ENCODE measurements at places on chromosomes 7 and 10.

GRCh38 chr7:137978464-137979237, 23.2 kb downstream of the CREB3L2 start:
- DNase-seq, result peak; percentile 91

GRCh38 chr10:123821136-123821535, 70.5 kb downstream of the CPXM2 start:
- no peak for DNase-seq

- DNase-seq, result no peak
These were observed 89.4 kb downstream of the OAT start for GRCh38 chr10:124329362-124329761.

GRCh38 chr7:95609277-95609971, 13.1 kb upstream of the PDK4 start:
- no peak for DNase-seq

DNA sequence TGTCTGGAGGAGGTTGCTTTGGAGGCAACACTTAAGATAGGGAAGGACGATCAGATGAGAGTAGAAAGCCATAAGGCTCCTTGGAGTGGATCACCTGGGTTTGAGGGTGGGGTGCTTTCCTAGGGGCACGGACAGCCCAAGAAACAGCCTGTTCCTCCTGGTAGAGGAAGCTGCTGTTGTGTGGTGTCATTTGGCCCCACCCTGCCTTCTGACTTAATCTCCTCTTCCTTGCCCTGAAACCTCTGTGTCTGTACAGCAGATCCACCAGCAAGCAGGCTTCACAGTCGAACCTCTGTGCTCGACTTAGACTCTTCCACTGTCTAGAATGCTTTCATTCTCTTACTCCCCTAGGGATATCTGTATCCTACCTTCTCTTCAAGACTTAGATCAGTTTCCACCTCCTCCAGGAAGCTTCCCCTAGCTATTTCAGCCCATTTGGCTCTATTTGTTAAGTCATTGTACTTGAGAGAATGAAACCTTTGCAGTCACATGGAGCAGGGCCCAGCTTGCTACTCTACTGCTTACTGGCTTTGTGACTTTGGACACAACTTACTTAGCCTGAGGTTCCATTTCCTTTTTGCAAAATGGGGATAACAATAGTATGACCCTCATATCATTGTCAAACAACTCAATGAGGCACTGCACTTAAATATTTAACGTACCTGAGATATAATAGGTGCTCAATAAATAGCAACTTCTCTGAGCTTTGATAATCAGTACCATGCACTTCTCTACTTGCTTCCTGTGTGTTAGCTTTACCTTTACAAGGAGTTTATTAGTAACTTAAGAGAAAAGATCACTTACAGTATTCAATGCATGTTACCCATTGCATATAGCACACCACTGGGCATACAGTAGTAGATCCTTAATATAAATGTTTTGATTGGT, 5.0 kb downstream of the MXI1 start:
- no peak for DNase-seq

GRCh38 chr7:100693312-100694097, 545 bp downstream of the GIGYF1 start:
- no peak for DNase-seq

GRCh38 chr10:110358869-110359629, 54.3 kb upstream of the SMNDC1 start:
- peak; percentile 83 for DNase-seq

DNA sequence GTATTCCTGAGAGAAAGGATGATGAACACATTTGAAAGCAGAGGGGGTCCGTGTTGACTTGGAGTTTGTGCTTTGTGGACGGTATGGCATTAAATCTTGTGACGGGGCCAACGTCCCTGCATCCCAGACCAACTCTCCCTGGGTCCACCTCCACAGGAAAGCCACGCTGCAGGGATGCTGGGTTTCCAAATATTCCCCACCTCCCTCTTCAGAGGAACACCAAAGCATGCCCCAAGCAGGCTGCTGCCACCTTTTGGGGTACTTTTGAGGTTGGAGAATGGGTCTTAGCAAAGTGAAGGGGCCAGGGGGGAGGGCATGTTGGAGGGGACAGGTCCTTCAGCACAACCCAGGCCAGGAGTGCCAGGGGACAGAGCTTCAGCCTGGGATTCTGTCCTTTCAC, 504.4 kb downstream of the TCERG1L start:
- no peak for DNase-seq

DNA sequence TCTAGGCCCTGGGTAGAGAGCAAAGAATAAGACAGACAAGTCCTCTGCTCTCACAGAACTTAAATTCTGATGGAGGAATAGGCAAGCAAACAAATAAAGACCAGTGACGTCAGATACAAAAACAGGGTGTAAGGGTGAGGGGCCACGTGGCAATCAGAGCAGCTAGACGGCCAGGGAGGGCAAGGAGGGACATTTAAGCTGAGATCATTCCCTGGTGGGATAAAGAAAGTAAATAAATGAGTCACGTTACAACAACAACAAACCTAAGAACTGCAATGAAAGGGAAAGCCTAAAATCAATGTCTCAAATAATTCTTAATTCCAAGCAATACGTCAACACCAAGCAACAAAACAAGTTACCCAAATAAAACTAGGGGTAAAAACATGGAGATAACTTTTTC, 21.8 kb downstream of the STN1 start:
- no peak for DNase-seq

- DNase-seq, result no peak
These were observed 202.7 kb downstream of the FAM107B start for GRCh38 chr10:14571866-14572507.

- no peak for DNase-seq
These were observed 299.4 kb upstream of the VSTM2A start for GRCh38 chr7:54242776-54243175.

DNA sequence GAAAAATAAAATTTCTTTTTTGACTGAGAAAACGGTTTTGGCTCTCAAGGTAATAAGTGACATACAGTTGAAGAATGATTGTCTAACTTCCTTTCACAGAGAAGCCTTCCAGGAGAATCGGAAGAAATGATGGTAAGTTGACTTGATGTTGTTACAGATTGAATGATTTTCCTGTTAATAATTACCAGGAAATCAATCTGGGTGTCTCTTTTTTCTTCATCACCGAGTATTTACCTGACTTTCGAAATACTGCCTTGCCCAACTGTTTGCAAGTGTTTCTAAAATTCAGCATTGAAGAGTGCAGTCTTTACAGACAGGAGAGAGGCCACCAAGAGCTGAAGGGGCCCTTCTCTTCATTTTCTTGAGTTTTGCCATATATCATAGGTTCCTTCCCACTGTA, 4.0 kb downstream of the ITIH2 start:
- DNase-seq, result no peak

- DNase-seq, result no peak
These were observed 279.7 kb downstream of the GRM8 start for GRCh38 chr7:126973066-126973465.

GRCh38 chr7:156816943-156817572, 75.9 kb downstream of the LMBR1 start:
- DNase-seq, result no peak

DNA sequence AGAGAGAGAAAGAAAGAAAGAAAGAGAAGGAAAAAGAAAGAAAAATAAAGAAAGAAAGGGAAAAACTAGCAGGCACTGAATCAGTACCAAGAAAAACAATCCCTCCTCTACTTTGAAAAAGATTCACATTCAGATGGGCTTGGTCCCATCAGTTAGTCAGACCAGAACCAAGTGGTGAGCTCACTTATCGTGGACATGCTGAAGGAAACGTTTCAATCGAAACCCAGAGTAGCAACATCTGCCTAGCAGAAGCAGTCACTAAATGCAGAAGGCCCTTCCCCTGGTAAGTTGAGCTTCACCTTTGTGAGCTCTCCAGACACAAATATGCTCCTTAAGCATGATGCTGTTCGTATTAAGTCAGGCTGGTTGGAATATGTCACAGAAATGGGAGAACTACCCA, 167.7 kb downstream of the TRIL start:
- DNase-seq, result no peak

GRCh38 chr7:88795553-88795952, at the start of gene TEX47:
Gene TEX47 (minus strand): TSS chr7:88795737. CDS start chr7:88794942, 795 bp downstream.
- no peak for DNase-seq

DNA sequence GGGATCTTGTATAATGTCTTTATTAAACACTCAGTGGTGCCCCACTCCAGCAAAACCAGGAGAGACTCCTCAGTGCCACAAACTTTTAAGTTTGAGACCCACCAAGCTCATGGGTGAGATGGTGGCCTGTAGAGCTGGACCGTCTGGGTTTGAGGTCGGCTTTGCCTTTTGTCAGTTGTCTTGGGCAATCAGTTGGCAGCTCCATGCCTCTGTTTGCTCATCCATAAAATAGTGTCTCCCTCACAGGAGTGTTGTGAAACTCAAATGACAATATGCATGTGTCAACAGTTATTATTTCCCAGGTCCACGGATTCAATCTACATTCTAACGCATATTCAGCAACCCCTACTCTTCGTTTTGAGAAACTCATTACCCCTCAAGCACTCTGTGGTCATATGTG, 367.8 kb upstream of the C7orf33 start:
- no peak for DNase-seq

DNA sequence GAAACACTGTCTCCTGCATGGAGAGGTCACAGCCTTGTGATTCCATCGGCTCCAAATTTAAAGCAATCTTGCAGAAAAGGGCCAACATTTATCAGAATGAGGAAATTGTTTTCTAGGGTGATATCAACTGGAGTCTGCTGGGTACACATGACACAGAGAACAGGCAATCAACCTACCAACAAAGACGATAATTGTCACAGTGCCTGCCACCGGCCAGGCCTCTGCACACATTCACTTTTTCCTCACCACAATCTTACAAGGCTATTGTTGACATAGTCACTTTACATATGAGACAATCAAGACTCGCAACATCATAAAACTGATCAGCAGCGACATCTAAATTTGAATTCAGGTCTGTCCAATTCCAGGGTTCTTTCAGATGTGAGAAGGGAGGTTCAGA, 189.4 kb downstream of the KCNMA1 start:
- DNase-seq, result no peak

DNA sequence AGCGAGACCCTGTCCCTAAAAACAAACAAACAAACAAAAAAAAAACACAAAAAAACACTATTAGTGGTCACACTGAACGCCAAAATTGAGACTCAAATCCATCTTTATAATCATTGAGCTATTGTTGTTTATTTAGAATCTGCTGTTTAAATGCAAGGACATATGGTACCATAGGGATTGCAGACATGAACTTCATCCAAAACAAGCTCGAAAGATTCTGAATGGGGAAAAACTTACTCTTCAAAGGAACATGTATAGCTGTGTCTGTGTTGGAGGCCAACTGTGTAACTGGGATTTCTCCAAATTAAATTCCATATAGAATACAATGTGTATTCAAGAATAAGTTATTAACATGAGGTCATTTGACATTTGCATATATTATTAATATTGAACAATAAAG, 74.7 kb upstream of the GPR158 start:
- DNase-seq, result no peak

GRCh38 chr7:150897502-150898474, 45.5 kb downstream of the AOC1 start:
- DNase-seq, result no peak

GRCh38 chr10:34813626-34814222, 1.4 kb downstream of the PARD3 start:
- no peak for DNase-seq

DNA sequence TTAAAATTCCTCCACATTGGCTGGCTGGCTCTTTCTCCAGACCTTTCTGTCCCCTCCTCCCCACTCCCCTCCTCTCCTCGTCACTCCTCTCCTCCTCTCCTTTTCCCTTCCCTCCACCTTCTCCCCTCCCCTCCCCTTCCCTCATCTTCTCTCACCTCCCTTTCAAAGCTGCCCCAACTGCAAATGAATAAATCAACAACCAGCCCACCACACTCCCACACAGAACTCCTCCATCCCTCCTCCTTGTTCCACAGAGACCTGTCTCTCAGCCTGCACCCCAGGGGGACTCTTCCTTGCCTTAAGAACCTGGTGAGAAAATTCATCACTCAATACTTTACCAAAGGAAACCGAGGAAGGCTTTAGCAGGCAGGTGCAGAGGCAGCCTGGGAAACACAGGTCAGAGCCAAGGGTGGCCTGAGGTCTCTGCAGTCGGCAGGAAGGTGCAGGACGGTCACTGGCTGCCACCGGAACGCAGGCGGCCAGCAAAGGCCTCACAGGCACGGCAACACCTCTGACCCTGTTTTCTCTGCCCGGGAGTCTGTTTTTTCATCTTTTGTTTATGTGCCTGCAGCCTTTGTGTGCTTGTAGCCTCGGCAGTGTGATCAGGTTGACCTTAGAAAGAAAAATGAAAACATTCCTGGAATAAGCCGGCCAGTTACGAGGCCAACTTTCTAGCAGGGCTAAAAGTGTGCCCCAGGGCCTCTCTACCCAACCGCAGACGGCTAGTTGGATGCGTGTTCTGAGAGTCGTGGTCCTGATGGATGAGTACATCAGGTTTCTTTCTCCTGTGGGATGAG, 207.6 kb upstream of the KLF6 start:
- no peak for DNase-seq

- DNase-seq, result no peak
These were observed 77.1 kb downstream of the BMPER start for GRCh38 chr7:33982425-33982786.

DNA sequence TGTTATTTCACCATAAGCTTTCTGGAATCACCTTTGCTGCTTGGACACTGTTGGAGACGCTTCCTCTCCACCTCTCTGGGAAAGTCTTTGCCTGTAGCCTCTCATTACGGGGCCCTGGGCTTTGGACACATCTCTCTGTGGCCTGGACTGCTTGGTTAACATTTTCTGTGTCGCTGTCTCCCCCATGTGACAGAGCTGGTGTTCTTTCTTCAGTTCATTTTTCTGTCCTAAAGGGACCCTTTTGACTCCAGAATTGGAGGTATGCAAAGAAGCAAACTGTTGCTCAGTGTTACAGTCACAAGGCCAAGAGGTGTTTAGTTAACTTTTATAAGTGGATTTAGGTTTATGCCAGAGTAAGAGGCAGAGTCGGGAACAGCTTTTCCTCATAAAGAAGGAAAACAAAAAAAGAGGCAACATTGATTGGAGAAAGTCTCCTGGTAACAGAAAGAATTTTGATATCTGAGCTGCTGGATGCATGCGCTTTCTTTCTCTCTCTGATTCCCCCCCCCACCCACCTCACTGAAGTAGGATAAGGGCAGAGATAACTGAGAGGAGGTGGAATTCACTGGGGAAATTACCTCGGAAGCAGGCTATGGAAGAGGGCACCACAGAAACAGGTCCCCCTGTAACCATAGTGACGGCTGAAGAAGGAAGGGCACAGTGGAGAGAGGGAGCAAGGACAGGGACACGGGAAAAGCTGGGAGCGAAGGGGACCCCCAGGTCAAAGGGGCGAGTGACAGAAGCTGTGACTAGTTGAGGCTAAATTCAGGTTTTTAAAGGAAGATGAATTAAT, 57.8 kb downstream of the LGI1 start:
- no peak for DNase-seq

- peak; percentile 23 for DNase-seq
These were observed 41.5 kb upstream of the SLC39A12 start for GRCh38 chr10:17910125-17910789.

GRCh38 chr7:83155407-83155806, 7.3 kb downstream of the PCLO start:
- no peak for DNase-seq

- DNase-seq, result no peak
These were observed 3.1 kb downstream of the ZRANB1 start for GRCh38 chr10:124944982-124945381.
